Tongue (tissue), 3 donors: ENCODE measurements at places on chromosomes 11 and 22.

GRCh38 chr22:31618057-31618456 lies 44.0 kb downstream of the PISD start:
- DNase-seq, result no peak

- no peak for DNase-seq
These were observed 2.2 kb downstream of the LRFN4 start for GRCh38 chr11:66858939-66859685.

DNA sequence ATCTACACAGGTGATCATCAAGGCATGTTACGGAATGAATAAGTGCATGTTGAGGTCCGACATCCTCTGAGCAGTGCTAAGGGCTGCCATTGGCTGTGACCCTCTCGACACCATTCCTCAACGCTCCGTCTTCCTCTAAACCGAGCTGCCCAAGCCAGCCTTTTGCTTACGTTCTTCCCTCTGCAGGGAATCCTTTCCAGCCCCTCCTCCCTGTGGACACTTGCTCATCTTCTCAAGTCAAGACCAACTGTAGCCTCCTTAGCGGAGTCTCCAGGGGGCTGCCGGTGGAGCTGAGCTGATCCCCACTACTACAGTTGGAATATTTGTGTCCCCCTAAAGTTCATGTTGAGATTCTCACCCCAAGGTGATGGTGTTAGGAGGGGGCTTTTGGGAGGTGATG lies 781.0 kb downstream of the TBC1D22A start:
- no peak for DNase-seq

DNA sequence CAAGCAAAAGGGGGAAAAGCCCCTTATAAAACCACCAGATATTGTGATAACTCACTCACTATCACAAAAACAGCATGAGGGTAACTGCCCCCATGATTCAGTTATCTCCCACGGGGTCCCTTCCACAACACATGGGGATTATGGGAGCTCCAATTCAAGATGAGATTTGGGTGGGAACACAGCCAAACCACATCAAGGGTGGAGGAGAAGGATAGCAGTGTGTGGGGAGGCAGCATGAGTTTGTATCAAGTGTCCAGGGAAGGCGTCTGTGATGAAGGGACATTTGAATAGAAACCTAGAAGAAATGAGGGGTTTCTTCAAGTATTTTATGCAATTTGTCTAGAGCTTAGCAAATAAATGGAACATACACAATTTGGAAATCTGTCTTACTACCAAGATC lies 98.2 kb downstream of the SLC1A2 start:
- no peak for DNase-seq

DNA sequence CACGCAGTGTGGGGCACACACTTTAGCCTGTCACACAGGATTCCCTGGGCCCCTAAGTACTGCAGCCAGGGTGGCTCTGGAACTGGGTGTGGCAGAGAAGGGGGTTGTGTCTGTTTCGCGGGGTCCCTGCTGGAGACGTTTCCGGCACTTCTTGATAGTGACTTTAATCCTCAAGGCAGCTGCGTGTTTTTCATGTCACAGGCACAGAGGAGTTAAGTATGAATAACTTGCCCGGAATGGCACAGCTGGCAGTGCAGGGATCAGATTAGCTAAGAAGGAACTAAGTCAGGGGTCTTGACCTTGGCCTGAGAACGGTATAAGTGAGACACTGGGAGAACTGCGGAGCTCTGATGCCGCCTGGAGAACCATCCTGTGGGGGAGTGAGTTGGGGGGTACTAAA lies 7.5 kb upstream of the KRTAP5-7 start:
- DNase-seq, result peak; percentile 43

GRCh38 chr11:35723493-35723892 lies 60.9 kb downstream of the TRIM44 start:
- no peak for DNase-seq

- DNase-seq, result no peak
These were observed 4.3 kb downstream of the APOL5 start for GRCh38 chr22:35721960-35722359.

DNA sequence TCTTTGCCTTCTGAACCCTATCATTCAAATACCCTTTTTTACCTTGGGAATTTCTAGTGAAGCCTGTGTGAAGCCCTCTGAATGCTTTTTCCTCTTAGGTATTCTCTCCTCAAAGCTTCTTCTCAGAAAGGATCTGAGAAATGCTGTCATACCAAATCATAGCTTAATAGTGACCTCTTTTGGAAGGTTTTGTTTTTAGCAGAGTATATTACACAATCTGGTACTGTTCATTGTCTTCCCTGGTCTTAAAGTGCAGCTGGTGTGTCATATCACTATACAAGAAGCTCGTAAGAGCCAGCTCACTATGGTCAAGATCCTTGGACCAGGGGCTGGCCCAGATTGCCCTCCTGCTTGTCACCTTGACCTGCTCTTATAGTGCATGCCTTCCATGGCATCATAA lies 204.4 kb upstream of the ANO5 start:
- DNase-seq, result peak; percentile 74

GRCh38 chr11:61266602-61267001 lies 25.6 kb downstream of the PGA5 start:
- no peak for DNase-seq

DNA sequence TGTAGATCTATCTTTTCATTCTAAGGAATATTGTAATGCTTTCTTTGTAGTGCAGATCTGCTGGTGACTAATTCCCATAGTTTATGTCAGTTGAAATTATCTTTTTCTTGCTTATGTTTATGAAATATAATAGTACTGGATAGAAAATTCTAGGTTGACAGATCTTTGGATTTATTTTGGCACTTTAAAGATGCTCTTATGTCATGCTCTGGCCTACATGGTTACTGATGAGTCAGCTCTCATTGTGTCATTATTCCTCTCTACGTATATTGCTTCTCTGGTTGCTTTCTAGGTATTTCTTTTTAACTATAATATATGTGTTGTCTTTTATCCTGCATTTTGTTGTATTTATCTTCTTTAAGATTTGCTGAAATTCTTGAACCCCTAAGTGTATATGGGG lies 955.5 kb upstream of the CHORDC1 start:
- no peak for DNase-seq

DNA sequence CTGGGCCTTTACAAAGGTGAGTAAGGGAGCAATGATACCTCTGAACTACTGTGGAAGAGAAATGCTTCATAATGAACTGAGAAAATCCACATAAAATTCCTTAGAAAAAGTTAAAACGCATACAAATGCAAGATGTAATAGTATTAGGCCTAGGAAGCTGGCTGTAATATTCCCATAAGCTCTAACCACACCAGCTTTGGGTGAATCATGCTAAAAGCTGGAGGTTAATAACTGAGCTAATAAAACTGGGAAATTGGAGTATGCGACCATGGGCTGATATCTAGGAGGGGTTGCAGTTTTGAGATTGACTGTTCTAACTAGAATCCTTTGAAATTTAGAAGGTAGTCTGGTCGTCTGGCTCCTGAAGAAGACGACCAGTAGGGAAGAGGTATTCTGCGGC lies 28.6 kb upstream of the RCE1 start:
- DNase-seq, result no peak

DNA sequence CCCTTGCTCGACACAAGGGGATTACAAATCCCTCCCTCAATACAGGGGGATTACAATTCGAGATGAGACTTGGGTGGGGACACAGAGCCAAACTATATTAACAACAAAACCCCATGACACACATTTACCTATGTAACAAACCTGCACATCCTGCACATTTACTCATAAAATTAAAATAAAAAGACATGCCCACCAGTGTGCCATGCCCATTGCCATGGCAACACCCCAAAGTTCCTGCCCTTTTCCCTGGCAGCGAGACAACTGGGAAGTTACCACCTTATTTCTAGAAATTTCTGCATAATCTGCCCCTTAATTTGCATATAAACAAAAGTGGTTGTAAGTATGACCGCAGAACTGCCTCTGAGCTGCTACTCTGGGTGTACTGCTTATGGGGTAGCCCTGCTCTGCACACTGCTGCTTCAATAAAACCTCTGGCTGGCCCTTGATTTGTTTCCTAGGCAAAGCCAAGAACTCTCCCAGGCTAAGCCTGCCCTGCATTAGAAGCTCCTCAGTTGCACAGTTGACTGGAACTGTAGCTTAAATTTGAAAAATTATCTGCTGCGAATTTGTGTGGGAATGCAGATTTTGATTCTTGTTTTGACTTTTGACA lies 8.6 kb upstream of the INCENP start:
- no peak for DNase-seq
